Left ventricle myocardium superior (tissue), 1 donor: ENCODE measurements at places on chromosomes 1 and 21.

- DNase-seq = no peak
Measured at GRCh38 chr1:165069829-165070228, 286.7 kb downstream of the LMX1A start.

GRCh38 chr1:220990427-220991339 is 111.4 kb downstream of the HLX start:
- no peak for DNase-seq

- DNase-seq = peak; percentile 73
Measured at GRCh38 chr1:3283849-3284248, 170.6 kb upstream of the ARHGEF16 start.

GRCh38 chr21:33116676-33117075 is 46.7 kb downstream of the OLIG1 start:
- no peak for DNase-seq

DNA sequence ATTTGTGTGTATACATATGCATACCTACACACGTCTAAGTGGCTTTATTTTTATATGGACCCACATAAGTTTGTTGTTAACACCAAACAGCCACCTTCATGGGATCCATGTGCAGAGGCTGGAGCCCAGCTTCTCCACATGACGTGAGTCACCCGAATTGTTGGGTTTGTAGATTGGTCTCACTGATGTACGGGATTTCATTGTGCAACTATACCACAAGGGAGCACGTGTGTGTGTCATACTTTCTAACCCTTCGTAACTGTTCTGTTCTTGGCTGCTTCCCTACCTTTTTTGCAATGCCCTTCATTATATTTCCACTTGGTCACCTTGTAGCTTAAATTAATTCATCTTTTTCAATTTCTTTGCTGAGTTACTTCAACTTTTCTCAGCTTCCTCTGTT is 21.0 kb downstream of the SPRTN start:
- DNase-seq = no peak

DNA sequence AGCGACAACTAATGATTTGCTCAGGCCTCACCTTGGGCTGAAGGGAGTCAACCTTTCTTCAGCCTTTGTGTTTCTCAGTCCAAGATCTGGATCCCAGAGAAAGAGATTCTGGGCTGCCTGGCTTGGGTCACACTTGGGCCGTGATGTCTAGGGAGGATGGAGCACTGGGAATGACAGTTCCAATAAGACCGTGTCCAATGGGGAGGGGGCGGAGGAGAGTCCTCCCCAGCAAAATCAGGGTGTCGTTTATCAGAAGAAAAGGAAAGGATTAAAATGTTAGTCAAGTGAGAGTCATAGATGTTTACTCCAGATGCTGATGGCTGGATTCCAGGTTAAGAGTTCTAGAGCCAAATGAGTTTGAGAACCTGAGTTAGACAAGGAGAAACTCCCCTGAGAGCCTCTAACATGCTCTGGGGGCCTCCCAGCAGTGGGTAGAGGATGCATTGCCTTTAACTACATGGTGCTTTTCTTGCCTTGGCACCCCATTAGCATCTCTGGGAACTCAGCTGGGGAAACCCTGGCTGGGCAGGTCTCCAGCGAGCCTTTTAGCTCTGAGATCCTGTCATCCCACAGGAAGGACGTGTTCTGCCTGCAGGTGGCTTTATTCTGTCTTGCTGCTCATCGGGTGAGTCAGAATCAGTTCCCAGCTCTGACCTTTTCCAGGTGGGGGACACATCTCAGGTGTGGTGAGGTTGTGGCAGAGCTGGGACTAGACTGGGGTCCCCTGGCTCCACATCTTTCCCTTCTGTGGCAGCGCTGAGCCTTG is 22.2 kb downstream of the NIPAL3 start:
- DNase-seq = peak; percentile 55

- no peak for DNase-seq
Measured at GRCh38 chr1:172761581-172762486, 102.9 kb downstream of the FASLG start.

GRCh38 chr21:19123053-19123452 is 719.5 kb upstream of the TMPRSS15 start:
- no peak for DNase-seq

GRCh38 chr1:67840449-67840848 is 7.2 kb upstream of the GNG12 start:
- DNase-seq = no peak

DNA sequence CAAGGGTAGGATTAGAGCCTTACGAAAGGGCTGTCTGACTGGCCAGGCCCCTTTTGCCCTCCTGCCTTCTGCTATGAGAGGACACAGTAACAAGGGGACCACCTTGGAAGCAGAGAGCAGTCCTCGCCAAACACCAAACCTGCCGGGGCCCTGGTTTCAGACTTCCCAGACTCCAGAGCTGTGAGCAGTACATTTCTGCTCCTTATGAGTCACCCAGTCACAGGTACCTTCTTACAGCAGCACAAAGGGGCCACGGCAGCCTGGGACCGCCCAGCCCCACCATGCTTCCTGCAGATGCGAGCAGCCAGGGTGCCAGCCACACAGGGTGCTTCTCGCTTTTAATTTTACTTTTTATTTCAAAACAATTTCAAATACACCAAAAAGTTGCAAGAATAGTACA is 17.2 kb upstream of the POFUT2 start:
- peak; percentile 27 for DNase-seq

DNA sequence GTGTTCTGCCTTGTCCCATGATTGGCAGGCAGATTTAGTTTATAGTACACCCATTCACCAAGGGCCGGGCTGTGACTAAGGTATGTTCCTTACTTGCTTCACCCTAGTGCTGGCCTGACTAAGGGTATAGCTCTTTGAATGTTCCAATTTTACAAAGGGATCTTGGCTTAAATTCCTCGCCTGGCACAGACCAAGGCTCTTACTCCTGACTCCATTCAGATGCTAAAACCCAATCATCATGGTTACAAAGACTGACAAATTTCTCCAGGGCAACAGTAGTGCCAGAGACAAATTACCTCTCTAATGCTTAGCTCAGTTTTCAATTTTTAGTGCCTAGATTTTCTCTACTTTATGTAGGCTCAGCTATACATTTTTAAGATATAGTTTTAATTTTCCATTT is 11.5 kb upstream of the C1orf53 start:
- DNase-seq = no peak

DNA sequence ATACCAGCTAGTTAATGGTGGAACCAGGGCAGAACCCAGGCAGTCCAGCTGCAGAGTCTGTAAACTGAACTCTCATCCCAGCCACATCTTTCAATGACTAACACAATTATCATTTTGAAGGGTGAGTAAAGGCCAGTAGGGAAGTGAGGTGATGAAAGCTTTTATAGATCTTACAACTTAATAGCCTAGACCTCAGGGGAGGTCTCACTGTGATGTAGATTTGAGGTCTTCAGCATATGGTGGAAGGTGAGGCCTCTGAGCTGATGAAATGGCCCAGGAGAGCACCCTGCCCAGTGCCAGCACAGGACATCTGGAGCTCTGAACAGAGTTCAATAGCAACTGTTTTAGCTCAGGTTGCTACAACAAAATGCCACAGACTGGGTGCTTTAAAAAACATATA is 44.8 kb upstream of the POU2F1 start:
- DNase-seq = no peak

DNA sequence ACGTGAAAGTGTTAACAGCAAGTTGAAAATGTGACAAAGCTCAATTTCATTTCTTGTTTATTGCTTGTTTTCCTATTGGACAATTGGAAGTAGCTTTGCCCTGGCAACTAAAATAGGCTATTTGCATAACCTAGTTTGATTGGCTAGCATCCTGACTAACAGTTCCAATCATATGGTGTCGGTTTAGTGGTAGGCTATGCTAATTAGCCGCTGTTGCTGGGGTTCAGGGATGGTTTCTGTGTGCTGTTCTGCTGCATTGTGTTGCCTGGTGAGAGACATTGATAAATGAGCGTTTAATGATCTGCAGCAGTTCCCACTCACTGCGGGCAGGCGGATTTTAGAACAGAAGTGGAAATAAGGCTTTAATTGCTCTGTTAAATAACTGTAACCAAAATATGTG is 68.5 kb downstream of the DYRK1A start:
- peak; percentile 43 for DNase-seq

GRCh38 chr1:226548256-226549093 is at the start of gene STUM:
Gene STUM, plus strand, starts transcription at chr1:226548764. Its CDS starts 141 bp downstream, at chr1:226548905.
- DNase-seq = peak; percentile 69

GRCh38 chr1:63902844-63903589 is 129.2 kb downstream of the ROR1 start:
- no peak for DNase-seq

DNA sequence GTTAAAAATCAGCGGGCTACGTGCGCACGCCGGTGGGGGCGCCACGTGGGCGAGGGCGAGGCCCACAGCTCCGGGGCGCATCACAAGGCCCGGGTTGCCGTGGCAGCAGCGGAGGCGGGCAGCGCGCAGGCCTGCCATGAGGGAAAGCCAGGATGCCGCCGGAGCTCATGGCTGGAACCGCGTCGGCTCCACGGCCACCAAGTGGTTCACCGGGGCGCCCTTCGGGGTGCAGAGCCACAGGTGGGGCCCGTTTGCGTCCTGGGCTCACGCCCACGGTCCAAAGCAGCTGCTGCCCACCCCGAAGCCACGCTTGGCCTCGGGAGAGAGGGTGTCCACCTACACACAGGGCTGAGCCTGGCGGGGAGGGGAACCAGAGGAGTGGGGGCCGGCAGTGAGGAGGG is 4.9 kb upstream of the TTC22 start:
- DNase-seq = no peak

GRCh38 chr1:205531191-205532025 is 26.9 kb downstream of the CDK18 start:
- DNase-seq = peak; percentile 21

DNA sequence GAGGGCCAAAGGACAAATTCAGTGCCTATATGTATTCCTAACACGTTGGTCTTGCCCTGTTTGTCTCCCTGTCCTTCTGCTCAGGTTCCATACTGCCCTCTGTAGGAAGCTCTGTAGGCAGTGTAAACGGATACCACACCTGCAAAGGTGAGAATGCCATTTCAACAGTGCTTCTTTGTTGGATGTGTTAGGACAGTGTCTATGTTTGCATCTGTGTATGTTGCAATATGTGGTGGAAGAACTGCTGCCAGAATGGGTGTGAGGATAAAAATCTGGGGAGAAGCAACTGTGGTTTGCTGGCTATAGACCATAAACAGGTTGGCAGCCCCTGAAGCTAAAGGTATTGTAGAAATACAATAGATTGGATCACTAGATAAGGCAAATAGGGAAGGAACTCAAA is 113.1 kb upstream of the BMP8A start:
- DNase-seq = no peak

DNA sequence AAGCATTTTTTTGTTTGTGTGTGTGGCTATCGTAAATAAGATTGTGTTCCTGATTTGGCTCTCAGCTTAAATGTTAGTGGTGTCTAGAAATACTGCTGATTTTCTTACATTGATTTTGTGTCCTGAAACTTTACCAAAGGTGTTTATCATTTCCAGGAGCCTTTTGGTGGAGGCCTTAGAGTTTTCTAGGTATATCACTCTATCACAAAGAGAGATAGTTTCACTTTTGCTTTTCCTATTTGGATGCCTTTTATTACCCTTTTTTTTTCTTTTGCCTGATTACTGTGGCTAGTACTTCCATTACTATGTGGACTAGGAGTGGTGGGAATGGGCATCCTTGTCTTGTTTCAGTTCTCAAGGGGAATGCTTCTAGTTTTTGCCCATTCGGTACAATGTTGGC is 109.6 kb downstream of the S1PR1 start:
- no peak for DNase-seq

GRCh38 chr1:91729621-91730358 is 156.2 kb downstream of the TGFBR3 start:
- DNase-seq = no peak

GRCh38 chr1:10762875-10763274 is 33.6 kb downstream of the CASZ1 start:
- no peak for DNase-seq

DNA sequence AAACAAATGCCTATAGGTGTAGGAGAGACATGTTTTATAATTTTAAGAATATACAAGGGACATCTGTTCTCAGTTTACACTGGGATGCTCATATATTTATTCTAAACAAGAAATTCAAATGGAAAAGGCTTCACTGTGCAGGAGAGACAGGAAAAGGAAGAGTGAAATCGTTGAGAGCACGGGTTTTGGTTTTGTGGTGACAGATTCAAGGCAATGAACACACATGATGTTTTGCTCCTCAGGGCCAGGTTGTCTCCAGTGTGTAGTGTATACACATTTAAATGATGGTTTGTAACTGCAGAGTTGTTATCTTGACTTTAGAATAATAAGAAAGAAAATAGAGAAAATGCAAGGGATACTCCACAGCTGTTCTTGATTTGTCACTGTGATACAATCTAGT is 73.7 kb downstream of the S1PR1 start:
- no peak for DNase-seq

- peak; percentile 74 for DNase-seq
Measured at GRCh38 chr1:1763657-1764621, 14.3 kb downstream of the NADK start.

- DNase-seq = no peak
Measured at GRCh38 chr1:175397103-175397502, 204.5 kb upstream of the KIAA0040 start.

DNA sequence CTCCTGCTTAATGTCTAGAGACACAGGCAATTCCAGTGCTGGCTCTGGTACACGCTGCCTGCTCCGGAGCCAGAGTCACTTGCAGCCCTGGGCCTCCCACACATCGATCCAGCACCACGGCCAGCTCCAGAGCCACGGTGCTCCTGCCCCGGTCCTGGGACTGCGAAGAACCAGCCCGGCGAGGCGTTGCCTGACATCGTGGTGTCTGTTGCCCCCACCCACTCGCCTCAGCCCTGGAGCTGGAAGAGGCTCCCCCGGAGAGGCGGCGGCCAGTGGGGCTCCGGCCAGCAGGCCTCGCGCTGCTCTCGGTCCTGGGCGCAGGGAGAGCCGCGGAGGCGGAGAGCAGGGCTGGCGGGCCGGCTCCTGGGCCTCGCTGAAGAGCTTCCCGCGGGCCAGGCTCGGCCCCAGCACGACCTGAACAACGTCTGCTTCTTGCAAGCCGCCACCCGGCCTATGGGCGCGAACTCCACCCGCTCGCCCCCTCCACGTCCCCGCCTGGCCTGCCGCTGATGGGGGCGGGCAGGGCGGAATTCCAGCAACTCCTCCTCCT is 364.8 kb downstream of the CEP170 start:
- peak; percentile 56 for DNase-seq

DNA sequence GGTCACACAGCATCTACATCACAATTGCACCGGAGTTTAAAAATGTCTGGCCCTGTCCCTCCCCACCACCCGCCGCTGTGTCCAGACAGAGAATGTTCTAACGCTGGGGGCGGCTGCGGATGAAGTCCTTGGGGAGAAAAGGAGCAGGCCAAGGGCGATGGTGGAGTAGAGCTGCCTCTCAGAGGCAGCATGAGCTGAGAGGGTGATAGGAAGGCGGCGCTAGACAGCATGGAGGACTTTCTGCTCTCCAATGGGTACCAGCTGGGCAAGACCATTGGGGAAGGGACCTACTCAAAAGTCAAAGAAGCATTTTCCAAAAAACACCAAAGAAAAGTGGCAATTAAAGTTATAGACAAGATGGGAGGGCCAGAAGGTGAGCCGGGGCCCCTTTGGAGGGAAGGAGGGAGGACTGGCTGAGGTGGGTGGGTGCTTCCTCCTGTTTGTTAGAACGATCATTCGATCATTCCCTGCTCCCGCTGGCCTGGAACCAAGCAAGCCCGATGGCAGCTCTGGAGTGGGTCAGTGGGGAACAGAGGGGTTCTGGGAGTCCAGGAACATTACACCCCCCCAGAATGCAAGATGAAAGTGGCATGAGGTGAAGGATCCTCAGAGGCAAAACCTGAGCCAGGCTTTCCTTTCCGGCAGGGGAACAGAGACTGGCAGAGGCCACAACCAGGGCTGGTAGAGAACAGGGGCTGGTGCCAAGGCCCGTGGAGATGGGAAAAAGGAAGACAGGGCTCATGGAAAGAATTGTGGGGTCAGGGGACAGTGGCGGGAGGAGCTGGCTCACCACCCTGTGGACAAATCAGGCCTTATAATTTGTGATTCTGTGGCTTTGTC is at the start of the genes FAM229A and TSSK3:
FAM229A (minus strand) TSS at position 12 of the 840 bp plus-strand sequence. CDS start 394 bp downstream, outside the sequence.
TSSK3 (plus strand) TSS at position 66 of the 840 bp plus-strand sequence; CDS start at position 229, 163 bp downstream.
- no peak for DNase-seq

GRCh38 chr21:34737115-34737514 is 68.3 kb downstream of the CLIC6 start:
- no peak for DNase-seq
